ENCODE measurements at places on chromosomes 7 and 10.

DNA sequence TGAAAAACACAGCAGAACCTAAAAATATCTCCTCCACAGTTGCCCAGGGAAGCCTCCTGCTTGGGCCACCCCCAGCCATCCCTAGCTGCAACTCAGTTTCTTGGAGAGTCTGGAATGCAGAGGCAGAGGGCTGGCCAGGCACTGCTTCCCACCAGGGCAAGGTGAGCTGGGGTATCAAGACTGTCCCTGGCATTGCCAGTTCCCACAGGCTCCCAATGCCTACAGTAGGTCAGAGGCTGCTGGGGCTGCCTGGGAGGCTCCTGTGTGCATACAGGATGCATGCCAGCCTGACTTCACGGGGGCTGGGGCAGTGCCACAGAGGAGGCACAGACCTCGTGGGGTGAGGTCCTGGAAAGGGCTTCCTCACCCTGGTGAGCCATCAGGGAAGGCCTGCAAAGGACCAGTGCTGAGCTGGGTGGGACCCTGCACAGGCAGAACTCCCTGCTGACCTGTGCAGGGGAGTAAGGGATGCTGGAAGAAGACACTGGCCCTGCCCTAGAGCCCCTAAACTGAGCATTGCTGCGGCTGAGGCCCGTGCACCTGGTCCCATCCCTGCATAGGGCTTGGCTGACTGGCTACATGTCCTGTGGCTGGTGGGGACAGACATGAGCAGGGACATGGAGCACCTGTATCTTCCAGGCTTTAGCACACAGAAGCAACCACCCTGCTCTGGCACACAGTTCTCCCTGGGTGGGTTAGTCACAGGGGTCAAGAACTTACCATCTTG is 121.9 kb upstream of the RET start:
- DNase-seq = no peak

DNA sequence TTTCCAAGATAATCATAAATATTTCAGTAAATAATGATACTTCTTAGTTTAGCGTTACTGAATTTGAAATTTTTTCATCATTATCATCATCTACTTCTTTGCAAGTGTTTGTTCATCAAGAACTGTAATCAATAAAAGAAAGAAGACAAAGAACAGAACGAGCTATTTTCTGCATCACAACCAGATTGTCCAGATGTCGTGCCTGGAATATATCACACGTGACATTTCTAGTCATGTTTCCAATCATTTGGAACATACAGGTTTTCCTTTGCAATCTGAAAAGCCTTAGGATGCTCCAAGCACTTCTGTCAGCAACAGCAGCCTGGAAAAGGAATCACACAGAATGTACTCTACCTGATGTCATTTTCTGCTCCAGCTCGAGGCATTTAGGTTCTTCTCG is 107.4 kb downstream of the FAM107B start:
- DNase-seq = no peak

DNA sequence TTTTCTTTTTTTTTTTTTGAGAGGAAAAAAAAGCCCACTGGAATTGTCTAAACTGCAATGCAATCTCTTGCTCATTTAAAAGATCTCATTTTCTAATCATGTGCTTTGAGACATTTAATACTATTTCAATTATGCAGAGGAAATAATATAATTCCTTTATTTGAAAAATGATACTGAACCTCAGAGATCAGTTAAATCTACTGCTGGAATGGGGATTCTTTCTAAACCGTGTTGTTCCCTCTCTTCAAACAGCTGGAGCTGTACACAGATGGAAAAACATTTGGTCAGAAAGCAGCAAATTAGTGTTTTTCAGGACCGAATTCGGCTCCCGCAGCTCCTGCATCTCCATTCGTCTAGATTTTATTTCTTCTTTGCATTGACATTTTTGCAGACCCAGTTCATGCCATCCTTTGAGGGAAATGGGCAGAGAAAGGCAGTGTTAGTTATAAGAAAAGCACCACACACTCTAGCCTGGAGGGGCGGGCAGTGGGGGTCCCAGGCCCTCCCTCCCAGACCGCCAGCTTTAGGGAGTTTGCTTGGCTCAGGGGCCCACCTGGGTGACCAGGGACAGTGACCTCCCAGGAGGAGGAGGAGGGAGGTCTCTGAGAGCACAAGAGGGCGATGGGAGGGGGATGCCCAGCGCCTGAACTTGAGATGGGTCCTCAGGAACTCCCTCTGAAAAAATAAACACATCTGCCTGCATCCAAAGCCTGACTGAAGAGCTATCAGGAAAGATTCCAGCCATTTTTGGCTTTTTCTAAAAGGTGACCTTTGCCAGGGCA is 32.4 kb downstream of the TRIM8 start:
- DNase-seq = no peak

DNA sequence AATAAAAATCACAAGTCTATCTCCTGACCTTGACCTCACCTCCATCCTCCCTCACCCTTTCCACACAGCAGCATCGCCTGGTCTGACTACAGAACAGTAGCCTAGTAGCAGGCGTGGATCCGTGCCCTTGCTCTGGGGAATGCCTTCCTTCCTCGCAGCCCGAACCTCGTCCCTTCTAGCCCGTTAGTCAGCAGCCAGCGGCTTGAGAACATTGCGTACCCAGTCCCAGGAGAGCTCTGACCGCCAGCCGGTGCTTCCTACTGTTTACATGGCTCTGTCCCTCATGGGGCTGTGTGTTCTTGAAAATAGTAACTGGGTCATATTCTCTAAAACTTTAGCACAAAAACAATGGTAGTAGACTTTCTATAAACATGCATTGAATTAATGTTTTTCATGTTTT is 682.7 kb upstream of the IGFBP3 start:
- no peak for DNase-seq

DNA sequence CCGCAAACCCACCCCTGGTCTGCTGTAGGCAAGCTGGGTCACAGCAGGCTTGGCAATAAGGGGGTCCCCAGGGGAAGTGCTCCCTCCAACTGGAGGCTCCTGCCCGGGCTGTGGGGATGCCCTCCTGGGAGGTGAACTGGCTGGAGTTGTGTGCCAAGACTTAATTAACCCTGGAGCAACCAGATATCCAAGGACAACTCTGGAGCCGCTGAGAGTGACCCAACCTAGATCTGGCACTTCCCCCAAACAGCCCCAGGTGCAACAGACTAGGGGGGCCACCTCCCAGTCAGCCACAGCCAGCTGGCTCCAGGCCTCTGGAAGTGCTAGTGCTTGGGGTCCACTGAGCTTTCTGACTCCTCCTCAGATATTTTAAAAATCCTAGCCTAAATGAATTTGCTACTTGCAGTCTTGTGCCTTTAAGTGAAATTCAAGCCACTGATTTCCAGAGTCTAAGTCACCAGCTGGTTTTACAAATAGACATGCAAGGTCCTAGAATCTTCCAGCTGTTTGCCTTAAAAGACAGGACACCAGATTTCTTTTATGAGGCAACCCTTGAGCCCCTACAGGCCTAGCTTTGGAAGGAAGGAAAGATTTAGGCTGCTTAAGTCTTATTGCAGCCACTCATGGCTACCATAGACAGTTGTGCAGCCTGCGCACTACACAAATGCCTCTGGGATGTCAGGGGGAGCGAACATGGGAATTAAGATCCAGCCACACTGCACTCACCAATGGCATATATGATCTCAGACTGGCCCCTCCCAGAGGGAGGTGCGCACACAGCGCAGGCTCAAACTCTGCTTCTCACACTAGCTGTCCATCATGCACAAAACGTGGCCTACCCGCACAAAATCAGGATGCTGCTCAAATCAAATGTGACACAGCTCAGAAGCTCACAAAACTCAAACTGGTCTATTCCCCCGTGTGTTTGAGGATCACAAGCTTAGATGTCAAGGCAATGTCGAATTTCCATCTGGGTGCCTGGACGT is 42.6 kb upstream of the MYL10 start:
- no peak for DNase-seq

GRCh38 chr10:57288754-57289153 is 927.7 kb upstream of the ZWINT start:
- no peak for DNase-seq

GRCh38 chr7:36208997-36209813 is 56.2 kb downstream of the EEPD1 start:
- no peak for DNase-seq

DNA sequence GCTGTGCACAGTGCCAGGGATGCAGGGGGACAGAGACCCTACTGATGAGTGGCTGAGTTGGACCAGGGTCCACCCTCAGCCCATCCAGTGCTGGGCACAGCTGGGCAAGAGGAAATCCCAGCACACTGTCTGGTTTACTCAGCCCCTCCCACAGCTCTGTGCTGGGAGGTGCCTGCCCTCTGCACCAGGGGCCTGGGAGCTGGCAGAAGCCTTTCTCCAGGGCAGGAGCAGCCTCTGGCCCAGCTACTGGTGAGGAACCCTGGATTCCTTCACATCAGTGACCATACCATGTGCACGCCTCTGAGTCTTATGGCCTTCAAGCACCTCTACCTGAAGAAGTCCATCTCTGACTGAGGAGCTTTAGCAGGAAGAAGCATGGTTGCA is 25.9 kb upstream of the C10orf71 start:
- no peak for DNase-seq

DNA sequence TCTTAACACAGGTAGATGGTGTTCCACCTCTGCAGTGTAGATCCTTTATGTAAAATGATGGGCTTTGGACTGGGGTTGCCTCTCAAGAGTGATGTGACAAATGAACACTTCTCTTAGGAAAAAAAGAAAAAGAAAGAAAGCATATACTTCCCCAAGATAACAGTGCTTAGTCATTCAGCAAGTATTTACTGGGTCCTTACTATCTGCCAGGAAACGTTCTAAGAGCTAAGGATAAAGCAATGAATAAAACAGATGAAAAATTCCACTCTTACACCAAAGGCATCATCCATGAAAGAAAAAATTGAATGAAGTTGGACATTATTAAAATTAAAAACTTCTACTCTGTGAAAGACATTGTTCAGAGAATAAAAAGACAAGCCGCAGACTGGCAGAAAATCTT is 177.3 kb downstream of the C7orf25 start:
- DNase-seq = no peak

Measured in germinal center (tissue), 1 donor.